ENCODE measurements at places on chromosomes 2 and 18.

DNA sequence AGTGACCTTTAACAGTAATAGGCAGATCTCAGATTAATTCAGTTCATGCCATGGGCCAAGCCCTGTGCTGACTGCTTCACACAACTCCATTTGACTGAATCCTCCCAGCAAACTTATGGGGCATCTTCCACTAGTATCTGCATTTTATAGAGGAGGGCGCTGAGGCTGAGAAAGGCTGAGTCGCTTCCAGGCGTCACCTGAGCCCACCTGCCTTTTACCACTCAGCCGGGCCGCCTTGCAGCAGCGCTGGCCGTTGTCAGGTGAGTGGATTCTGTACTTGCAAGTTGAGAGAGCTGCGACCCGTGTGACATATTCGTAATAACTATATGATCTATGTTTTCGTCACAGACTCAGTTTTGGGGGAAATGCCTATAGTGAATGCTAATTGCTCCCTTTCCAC lies 59.3 kb upstream of the B3GNT7 start:
- no peak for DNase-seq

DNA sequence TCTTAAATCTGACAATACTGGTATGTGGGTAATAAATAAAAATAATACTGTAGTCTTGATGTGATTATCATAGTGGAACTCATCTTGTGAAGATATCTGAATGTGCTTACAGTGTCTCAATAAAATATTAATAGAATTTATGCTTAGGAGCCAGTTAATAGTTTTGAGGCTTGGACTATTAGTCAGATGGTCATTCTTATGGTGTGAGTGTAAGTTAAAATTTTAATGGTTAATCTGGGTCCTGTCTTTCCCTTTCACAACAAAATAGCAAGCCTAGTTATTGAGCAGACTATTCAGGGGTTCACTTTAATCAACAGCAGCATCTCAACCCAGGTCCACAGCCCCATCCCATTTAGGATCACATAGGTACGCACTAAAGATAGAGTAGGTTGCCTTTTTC lies 138.9 kb downstream of the HAUS1 start:
- peak; percentile 15 for DNase-seq

DNA sequence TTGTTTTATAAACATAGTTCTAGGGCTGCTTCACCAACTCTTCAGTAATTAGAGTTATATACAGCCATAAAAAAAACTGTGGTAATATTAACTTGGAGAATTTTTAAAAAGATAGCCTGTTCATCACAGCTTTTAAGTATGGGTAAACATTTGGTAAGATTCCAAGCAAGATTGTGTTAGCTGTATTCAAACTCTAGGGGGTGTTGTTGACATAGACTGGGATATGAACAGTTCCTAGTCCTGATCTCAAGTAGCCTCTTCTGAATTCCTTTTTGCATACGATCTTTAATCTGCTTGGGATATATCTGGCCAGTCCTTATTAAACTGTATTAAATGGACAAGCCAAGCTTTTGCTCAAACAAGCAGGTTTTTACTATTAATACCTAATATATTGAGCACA lies 13.4 kb downstream of the NOP58 start:
- peak; percentile 29 for DNase-seq

- no peak for DNase-seq
Measured at GRCh38 chr2:25161055-25161781, 7.2 kb downstream of the POMC start.

DNA sequence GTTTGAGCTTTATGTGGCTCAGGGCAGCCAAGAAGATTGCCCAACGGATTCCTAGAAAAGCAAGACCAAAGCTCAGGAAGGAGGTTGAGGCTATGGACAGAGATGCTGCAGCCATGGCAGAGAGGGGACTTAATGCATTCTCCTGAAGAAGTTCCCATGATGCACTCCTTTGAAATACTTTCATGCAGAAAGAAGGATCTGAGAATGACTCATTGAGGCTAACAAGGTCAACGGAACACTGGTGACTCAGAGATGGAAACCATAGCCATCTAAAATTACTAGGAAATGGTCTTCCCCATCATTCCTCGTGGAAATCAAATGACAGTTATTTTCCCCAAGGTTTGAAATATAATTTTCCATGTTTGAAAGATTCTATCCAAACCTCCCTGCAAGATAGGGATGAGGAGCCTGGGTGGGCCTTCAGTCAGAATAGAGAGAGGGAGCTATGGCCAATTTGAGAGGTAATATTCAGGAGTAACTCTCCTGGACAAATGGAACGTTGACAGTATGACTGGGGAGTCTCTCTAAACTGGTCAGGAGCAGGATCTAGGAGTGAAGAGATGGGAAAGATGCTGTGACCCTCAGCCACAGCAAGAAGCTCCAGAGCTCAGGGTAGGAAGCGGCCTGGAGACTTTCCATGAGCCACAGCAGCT lies 63.0 kb downstream of the REEP1 start:
- DNase-seq, result peak; percentile 82

GRCh38 chr2:220856486-220856885 lies 715.6 kb downstream of the EPHA4 start:
- DNase-seq, result no peak
